ENCODE measurements at places on chromosomes 16 and 17. TPM values are rescaled to one million over a fixed set of nuclear protein-coding genes. Genes with fewer than 3 reads are reported as not detected.

- no peak for DNase-seq
- no peaks in the 10 kb centered on the region for H3K4me1 ChIP-seq
- no peaks in the 10 kb centered on the region for H3K27me3 ChIP-seq
- H3K4me3 ChIP-seq, result no peak overlapping the region
- no peaks in the 10 kb centered on the region for H3K36me3 ChIP-seq
- no peak overlapping the region for H3K27ac ChIP-seq
Measured at GRCh38 chr17:13616031-13616430, 14.3 kb upstream of the HS3ST3A1 start.

Gene ACSM2A
- total RNA-seq, result not detected

GRCh38 chr17:6641247-6641863, 495 bp downstream of the TXNDC17 start:
- DNase-seq, result no peak
- H3K36me3 ChIP-seq, result no peaks in the 10 kb centered on the region
- peaks cover 33% of the 10 kb centered on the region for H3K4me1 ChIP-seq
- no peaks in the 10 kb centered on the region for H3K27me3 ChIP-seq
- peak overlapping the region; percentile 87 for H3K27ac ChIP-seq

Gene C17orf107
- 4.4 TPM for total RNA-seq

Gene TBX4
- total RNA-seq, result 29.4 TPM

Gene MNT
- total RNA-seq, result 35.8 TPM

Gene TLCD2
- total RNA-seq, result 11.3 TPM

- H3K27ac ChIP-seq, result no peak overlapping the region
- peaks cover 22% of the 10 kb centered on the region for H3K4me1 ChIP-seq
- peak overlapping the region; percentile 56 for H3K4me3 ChIP-seq
- peak; percentile 81 for DNase-seq
- H3K36me3 ChIP-seq, result no peaks in the 10 kb centered on the region
- no peaks in the 10 kb centered on the region for H3K27me3 ChIP-seq
Measured at GRCh38 chr17:6444571-6445335, 498 bp downstream of the PIMREG start.

DNA sequence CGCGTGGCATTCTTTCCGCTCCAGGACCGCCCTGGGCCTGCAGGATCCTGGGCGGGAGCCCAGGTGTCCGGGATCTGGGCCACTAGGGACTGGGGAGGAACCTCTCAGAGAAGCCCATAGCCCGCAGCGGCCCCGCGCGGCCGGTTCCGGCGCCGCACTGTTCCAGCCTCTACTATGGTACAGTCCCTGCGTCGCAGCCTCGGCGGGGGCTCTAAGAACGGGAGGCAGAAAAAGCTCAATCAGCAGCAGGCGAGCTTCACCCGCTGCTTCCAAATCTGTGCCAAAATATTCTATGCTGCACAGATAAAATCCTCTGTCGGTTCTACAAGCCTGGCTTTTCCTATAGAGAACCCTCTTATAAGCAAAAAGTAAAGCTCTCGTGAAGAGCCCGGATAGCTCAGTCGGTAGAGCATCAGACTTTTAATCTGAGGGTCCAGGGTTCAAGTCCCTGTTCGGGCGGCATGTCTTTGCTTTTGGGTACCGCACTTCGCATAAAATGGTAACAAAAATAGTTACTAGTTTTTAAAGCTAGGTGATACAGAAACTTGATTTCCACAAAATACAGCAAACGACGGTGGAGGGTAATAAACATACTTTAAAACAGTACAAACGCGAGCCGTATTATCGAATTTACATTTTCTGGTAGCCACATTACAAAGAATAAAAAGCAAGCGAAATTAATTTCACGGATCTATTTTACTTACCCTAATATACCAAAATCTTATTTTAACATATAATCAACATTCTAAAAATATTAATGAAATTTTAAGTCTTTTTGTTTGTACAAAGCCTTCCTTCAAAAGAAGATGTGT, 661 bp upstream of the ALOXE3 start:
- peaks cover 56% of the 10 kb centered on the region for H3K4me1 ChIP-seq
- DNase-seq, result peak; percentile 90
- H3K27ac ChIP-seq, result peak overlapping the region; percentile 80
- H3K27me3 ChIP-seq, result no peaks in the 10 kb centered on the region
- no peaks in the 10 kb centered on the region for H3K36me3 ChIP-seq

GRCh38 chr17:68431661-68432071, 25.6 kb downstream of the WIPI1 start:
- H3K4me1 ChIP-seq, result peaks cover 10% of the 10 kb centered on the region
- H3K4me3 ChIP-seq, result no peak overlapping the region
- no peak for DNase-seq

Gene CISD3
- total RNA-seq, result 14.2 TPM

Gene RANGRF
- 28.7 TPM for total RNA-seq

Gene SOST
- not detected for total RNA-seq

GRCh38 chr16:28140788-28141618, 70.8 kb downstream of the XPO6 start:
- H3K4me1 ChIP-seq, result peaks cover 29% of the 10 kb centered on the region
- H3K36me3 ChIP-seq, result peaks cover 27% of the 10 kb centered on the region

- H3K27ac ChIP-seq, result no peak overlapping the region
- DNase-seq, result no peak
Measured at GRCh38 chr17:47615766-47616424, 33.8 kb upstream of the KPNB1 start.

Gene CBX8
- 8.8 TPM for total RNA-seq

- no peaks in the 10 kb centered on the region for H3K4me1 ChIP-seq
- no peak overlapping the region for H3K4me3 ChIP-seq
- no peaks in the 10 kb centered on the region for H3K36me3 ChIP-seq
- no peak overlapping the region for H3K27ac ChIP-seq
- DNase-seq, result no peak
- no peaks in the 10 kb centered on the region for H3K27me3 ChIP-seq
Measured at GRCh38 chr16:85974428-85975375, 75.7 kb downstream of the IRF8 start.

- peak; percentile 89 for DNase-seq
- peak within 1 kb of the TSS; percentile 1 for H3K27ac ChIP-seq
- H3K36me3 ChIP-seq, result peaks cover 9% of the 10 kb centered on the region
- no peaks in the 10 kb centered on the region for H3K27me3 ChIP-seq
- H3K4me3 ChIP-seq, result peak within 1 kb of the TSS; percentile 51
Measured at GRCh38 chr17:50129728-50130558, at the start of gene SAMD14. Gene SAMD14, minus strand, starts transcription at chr17:50130160. Its CDS starts 5,201 bp downstream, at chr17:50124959.

Gene ACE
- 73.3 TPM for total RNA-seq

DNA sequence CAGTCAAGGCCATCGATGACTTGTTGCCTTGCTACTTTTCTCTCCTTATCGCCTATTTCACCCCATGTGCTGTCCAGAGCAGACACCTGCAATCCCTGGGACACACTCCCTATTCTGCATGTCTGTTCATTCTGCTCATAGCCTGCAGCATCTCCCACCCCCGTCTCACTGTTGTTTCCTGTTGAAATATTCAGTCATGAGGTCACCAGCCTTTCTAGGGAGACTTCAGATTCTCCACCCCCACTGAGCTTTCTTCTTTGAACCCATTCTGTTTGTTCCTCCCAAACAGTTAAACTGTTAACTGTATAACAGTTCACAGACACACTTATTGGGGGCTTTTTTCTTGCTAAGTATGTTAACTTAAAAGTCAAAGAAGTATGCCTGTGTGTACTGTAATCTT, 94.4 kb downstream of the AATF start:
- no peak overlapping the region for H3K4me3 ChIP-seq
- H3K27ac ChIP-seq, result no peak overlapping the region
- no peaks in the 10 kb centered on the region for H3K36me3 ChIP-seq
- no peak for DNase-seq
- no peaks in the 10 kb centered on the region for H3K27me3 ChIP-seq

Gene HIRIP3
- total RNA-seq, result 24.6 TPM

Gene ABR
- 117 TPM for total RNA-seq

- no peaks in the 10 kb centered on the region for H3K27me3 ChIP-seq
- no peak overlapping the region for H3K27ac ChIP-seq
- H3K4me1 ChIP-seq, result peaks cover 9% of the 10 kb centered on the region
- peak; percentile 70 for DNase-seq
- H3K36me3 ChIP-seq, result no peaks in the 10 kb centered on the region
Measured at GRCh38 chr17:60435244-60436167, 13.2 kb downstream of the CHCT1 start.

Gene SRCIN1
- total RNA-seq, result 1.6 TPM

Gene CACNA1H
- 17.6 TPM for total RNA-seq

- DNase-seq, result no peak
- H3K4me1 ChIP-seq, result peaks cover 14% of the 10 kb centered on the region
- H3K36me3 ChIP-seq, result no peaks in the 10 kb centered on the region
- peak overlapping the region; percentile 57 for H3K4me3 ChIP-seq
Measured at GRCh38 chr17:81960130-81960958, 643 bp downstream of the NOTUM start.

- H3K4me3 ChIP-seq, result no peak overlapping the region
- no peak for DNase-seq
- H3K27ac ChIP-seq, result no peak overlapping the region
- no peaks in the 10 kb centered on the region for H3K27me3 ChIP-seq
- no peaks in the 10 kb centered on the region for H3K4me1 ChIP-seq
Measured at GRCh38 chr17:8048236-8048635, 9.4 kb downstream of the ALOX15B start.

Gene GP1BA
- total RNA-seq, result not detected

Gene PHOSPHO1
- 3.1 TPM for total RNA-seq

GRCh38 chr16:21190013-21190412, 21.4 kb downstream of the ZP2 start:
- no peaks in the 10 kb centered on the region for H3K27me3 ChIP-seq
- H3K4me3 ChIP-seq, result no peak overlapping the region
- H3K27ac ChIP-seq, result no peak overlapping the region
- no peaks in the 10 kb centered on the region for H3K36me3 ChIP-seq
- no peak for DNase-seq

DNA sequence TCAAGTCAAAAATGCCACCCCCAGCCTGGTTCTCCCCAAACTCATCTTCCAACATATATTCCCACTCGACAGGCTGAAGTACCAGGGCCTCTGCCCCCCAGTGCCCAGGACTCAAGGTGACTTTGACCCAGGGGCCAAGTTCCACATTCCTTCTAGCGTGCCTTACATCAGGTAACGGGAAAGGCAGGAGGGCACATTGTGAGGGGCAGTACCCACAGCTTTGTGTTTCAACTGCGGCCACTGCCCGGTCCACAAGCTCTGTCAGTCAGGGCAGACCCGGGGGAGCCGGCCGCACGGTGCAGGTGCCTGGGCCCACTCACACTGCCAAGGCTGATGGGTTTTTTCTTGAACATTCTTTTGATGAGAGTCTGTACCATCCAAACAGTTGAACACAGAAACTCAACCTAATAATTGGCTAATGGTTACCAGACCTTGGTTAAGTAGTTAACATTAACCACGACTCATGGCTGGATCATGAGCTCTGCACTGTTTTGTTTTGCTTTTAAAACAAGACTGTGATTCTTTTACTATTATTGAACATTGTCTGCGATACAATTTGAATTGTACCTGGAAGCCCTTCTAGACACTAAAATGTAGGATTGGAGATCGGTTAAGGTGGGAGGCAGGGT, 17.6 kb downstream of the ACE start:
- no peaks in the 10 kb centered on the region for H3K36me3 ChIP-seq
- H3K4me3 ChIP-seq, result no peak overlapping the region
- H3K27me3 ChIP-seq, result no peaks in the 10 kb centered on the region
- peaks cover 23% of the 10 kb centered on the region for H3K4me1 ChIP-seq

DNA sequence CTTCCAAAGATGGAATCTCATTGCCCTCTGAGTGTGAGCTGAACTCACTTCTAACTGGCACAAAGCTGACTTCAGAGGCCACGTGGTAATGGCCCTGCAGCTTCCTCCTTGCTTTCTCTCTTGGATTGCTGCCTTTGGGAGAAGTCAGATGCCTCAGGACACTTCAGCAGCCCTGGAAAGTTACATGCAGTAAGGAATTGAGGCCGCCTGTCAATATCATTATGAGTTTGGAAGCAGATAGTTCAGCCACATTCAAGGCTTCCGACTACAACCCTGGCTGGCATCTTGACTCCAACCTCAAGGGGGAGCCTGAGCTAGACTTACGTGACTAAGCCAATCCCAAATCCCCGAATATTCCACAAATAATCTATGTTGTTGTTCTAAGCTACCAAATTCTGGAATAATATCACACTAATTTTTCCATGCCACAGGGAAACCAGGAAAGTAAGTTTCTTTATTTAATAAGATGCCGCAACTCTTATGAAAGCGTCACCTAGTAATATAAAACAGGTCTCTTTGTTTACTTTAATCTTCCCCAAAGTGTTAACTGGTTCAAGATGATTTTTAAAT, 13.6 kb downstream of the CEP20 start:
- no peak overlapping the region for H3K4me3 ChIP-seq
- DNase-seq, result peak; percentile 34

Gene CRHR1
- total RNA-seq, result not detected

DNA sequence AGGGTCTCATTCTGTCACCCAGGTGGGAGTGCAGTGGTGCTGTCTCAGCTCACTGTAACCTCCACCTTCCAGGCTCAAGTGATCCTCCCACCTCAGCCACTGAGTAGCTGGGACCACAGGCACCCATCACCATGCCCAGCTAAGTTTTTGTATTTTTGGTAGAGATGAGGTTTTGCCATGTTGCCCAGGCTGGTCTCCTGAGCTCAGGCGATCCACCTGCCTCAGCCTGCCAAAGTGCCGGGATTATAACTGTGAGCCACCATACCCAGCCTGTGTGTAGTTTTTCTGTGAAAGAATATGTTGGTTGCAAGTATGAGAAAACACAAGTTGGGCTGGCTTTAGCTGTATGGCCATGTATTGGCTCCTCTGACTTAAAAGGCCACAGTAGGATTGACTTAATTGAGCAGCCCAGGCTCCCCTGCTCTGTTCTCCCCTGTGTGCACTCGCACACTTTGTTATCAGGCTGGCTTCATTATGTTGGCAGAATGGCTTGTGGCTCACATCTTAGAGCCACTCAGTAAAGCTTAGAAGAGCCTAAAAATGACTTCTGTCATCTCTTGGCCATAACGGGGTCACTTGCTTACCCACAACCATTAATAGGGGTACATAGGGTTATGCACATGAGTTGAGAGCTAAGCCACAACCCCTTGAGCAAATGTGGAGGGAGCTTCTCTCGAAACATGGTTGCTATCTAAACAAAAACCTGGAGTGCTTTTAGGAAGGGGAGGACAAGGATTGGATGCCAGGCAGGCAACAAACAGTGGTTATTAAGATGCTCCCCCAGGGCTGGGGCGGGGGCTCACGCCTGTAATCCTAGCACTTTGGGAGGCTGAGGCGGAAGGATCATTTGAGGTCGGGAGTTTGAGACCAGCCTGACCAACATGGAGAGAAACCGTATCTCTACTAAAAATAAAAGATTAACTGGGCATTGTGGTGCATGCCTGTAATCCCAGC, 6.1 kb downstream of the HAPSTR1 start:
- no peaks in the 10 kb centered on the region for H3K27me3 ChIP-seq
- peak overlapping the region; percentile 27 for H3K27ac ChIP-seq
- peaks cover 97% of the 10 kb centered on the region for H3K4me1 ChIP-seq
- DNase-seq, result no peak

Gene METTL22
- total RNA-seq, result 40.1 TPM

DNA sequence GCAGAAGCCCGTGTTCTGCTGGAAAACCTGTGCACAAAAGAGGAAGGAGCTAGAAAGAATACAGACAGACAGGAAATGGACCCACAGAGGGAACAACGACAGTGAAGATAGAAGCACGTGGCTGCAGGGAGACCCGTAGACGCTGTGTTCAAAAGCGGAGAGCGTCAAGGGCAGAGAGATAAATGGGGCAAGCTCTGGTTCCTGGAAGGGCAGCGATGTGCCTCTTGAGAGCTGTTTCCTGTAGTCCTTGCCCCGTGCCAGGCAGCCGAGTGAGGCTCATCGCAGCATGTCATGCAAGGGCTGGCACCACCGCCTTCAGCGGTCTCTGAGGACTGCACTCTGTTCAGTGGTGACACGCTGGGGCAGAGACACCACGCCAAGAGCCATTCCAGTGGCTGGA, 43.6 kb upstream of the CACNG5 start:
- no peak overlapping the region for H3K4me3 ChIP-seq
- no peak for DNase-seq
- H3K27me3 ChIP-seq, result no peaks in the 10 kb centered on the region

- H3K4me1 ChIP-seq, result peaks cover 12% of the 10 kb centered on the region
- no peak overlapping the region for H3K4me3 ChIP-seq
- H3K36me3 ChIP-seq, result peaks cover 39% of the 10 kb centered on the region
Measured at GRCh38 chr16:50360779-50361178, 8.0 kb downstream of the BRD7 start.
